ENCODE measurements at places on chromosomes 11 and 22. TPM values are rescaled to one million over a fixed set of nuclear protein-coding genes. Genes with fewer than 3 reads are reported as not detected.

Gene AMOTL1
- 62.5 TPM for total RNA-seq

Gene CNTN5
- total RNA-seq = not detected

GRCh38 chr22:22746061-22746962 is 101.9 kb downstream of the GGTLC2 start:
- DNase-seq = no peak
- no peaks in the 10 kb centered on the region for H3K27me3 ChIP-seq

DNA sequence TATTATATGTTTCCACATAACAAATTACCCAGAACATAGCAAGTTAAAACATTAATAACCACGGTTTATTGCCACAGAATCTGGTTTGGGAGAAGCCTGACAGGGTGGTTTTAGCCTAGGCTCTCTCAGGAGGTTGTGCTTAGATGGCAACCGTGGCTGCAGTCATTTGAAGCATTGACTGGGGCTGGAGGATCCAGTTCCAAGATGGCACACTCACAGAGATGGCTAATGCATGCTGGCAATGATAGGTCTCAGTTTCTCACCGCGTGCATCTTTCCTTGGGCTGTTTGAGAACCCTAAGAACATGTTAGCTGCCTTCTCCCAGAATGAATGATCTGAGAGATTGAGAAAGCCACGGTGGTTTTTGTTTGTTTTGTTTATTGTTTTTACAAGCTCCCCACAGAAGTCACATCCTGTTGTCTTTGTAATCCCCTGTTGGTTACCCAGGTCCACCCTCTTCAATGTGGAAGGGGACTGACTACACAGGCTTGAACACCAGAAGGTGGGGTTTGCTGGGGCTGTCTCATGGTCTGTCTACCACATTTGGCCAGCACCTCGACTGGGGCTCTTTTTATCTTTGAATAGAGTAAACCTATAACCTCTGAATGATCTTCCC is 36.6 kb upstream of the GRAMD1B start:
- no peak overlapping the region for H3K27ac ChIP-seq
- H3K36me3 ChIP-seq = no peaks in the 10 kb centered on the region
- DNase-seq = no peak
- no peaks in the 10 kb centered on the region for H3K4me1 ChIP-seq
- no peak overlapping the region for H3K4me3 ChIP-seq
- H3K27me3 ChIP-seq = no peaks in the 10 kb centered on the region

Gene FEN1
- total RNA-seq = 4.9 TPM

- no peak overlapping the region for H3K27ac ChIP-seq
- H3K36me3 ChIP-seq = no peaks in the 10 kb centered on the region
- peaks cover 12% of the 10 kb centered on the region for H3K4me1 ChIP-seq
- H3K4me3 ChIP-seq = no peak overlapping the region
- no peak for DNase-seq
These were observed 225.5 kb upstream of the BLID start for GRCh38 chr11:122341477-122341876.

DNA sequence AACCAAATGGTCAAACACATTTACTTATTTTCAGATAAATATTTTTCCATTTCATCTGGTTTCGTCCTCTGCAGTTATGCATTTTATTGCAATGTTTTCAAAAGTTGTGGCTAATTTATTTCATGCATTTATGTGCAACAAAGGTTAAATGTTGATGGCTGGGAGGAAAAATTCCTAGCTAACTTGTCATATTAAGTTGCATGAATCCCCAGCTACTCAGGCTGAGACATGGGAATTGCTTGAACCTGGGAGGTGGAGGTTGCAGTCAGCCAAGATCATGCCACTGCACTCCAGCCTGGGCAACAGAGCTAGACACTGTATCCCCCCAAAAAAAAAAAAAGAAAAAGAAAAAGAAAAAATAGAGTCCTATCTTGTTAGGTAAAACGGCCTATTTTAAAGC is 1862.4 kb upstream of the RAG2 start:
- H3K27ac ChIP-seq = no peak overlapping the region
- no peaks in the 10 kb centered on the region for H3K36me3 ChIP-seq
- H3K27me3 ChIP-seq = no peaks in the 10 kb centered on the region
- DNase-seq = no peak

- no peaks in the 10 kb centered on the region for H3K27me3 ChIP-seq
- H3K27ac ChIP-seq = no peak overlapping the region
- no peak overlapping the region for H3K4me3 ChIP-seq
- DNase-seq = no peak
- no peaks in the 10 kb centered on the region for H3K36me3 ChIP-seq
These were observed 1077.9 kb downstream of the DLG2 start for GRCh38 chr11:84549217-84549616.

GRCh38 chr11:125591649-125592304 is 875 bp upstream of the STT3A start:
- peak overlapping the region; percentile 97 for H3K27ac ChIP-seq
- peak overlapping the region; percentile 85 for H3K4me3 ChIP-seq
- H3K27me3 ChIP-seq = no peaks in the 10 kb centered on the region
- H3K36me3 ChIP-seq = peaks cover 4% of the 10 kb centered on the region
- H3K4me1 ChIP-seq = peaks cover 20% of the 10 kb centered on the region
- peak; percentile 77 for DNase-seq

Gene LMNTD2
- total RNA-seq = 5.9 TPM

DNA sequence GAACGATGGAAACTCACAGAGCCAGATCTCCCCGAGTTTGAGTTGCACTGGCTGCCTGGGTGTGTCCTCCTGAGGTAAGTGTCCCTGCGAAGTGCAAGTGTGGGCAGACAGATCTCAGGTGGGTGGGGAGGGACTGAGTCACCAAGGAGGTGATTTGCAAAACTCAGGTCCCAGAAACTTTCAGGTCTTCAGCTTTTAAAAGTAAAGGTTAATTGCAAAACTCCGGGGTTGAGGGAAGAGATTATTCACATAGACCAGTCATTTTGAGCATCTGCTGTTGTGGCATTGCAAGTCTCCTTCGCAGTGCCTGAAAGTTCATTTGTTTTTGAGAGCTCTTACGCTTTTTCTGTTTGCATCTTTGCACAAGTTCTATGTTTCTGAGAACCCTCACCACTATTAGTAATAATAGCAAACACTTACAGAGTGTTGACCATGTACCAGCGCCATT is 7.1 kb downstream of the CD44 start:
- no peaks in the 10 kb centered on the region for H3K27me3 ChIP-seq
- no peak overlapping the region for H3K4me3 ChIP-seq
- no peak for DNase-seq
- peaks cover 52% of the 10 kb centered on the region for H3K4me1 ChIP-seq

GRCh38 chr22:33221568-33221967 is 163.4 kb upstream of the SYN3 start:
- no peaks in the 10 kb centered on the region for H3K36me3 ChIP-seq
- H3K4me1 ChIP-seq = no peaks in the 10 kb centered on the region
- H3K4me3 ChIP-seq = no peak overlapping the region
- no peak for DNase-seq
- no peak overlapping the region for H3K27ac ChIP-seq
- H3K27me3 ChIP-seq = no peaks in the 10 kb centered on the region

Gene CYTH4
- total RNA-seq = 37.9 TPM

DNA sequence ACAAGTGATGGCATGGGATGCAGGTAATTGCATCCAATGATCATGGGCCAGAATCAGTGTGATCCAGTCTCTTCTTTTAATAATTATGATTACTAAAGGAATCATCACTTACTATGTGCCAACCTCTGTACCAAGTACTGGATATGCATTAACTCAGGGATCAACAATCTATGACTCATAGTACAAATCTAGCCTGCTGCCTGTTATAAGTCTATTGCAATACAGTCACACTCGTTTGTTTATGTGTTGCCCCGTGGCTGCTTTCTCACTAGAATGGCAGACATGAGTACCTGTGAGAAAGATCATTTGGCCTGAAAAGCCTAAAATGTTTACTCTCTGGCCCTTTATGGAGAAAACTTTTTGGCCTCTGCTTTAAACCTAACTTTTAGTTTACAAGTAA is 45.0 kb downstream of the OR6Q1 start:
- no peak overlapping the region for H3K4me3 ChIP-seq
- H3K27ac ChIP-seq = no peak overlapping the region

DNA sequence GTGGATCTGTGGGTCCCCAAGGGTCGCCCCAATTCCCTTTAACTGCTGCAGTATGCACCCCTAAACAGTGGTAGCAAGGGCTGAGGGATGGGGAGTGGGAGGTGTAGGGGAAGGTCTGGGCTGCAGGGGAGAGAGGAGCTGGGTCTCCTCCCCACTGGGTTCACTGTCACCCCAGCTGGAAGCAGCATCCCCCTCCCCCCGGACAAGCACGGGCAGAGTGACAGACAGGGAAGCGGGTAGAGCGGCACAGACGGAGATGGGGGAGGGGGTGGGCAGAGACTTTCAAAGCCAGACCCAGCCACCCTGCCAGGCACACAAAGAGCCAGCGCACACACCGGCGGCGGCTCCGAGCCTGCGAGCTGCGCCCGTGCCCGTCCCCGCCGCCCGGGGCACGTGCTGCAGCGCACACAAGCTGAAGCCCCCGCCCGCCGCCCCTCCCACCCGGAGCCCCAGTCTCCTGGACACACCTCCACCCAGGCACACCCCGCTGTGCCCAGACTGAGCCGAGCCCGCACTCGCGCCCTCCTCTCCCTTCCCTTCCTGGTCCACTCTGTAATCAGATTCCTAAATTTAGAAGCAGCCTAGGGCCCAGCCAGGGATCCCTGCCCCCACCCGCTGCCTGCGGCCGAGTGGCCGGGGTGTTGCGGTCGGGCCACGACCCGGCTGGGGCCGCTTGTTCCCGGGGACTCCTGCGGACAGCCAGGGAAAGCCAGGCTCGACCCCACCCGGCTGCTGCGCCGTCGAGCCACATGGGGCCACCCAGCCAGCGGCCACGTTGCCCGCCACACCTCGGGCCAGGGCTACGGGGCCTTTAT is 935 bp upstream of the RCOR2 start:
- H3K36me3 ChIP-seq = no peaks in the 10 kb centered on the region
- DNase-seq = no peak
- peak overlapping the region; percentile 50 for H3K4me3 ChIP-seq
- H3K27ac ChIP-seq = peak overlapping the region; percentile 51

DNA sequence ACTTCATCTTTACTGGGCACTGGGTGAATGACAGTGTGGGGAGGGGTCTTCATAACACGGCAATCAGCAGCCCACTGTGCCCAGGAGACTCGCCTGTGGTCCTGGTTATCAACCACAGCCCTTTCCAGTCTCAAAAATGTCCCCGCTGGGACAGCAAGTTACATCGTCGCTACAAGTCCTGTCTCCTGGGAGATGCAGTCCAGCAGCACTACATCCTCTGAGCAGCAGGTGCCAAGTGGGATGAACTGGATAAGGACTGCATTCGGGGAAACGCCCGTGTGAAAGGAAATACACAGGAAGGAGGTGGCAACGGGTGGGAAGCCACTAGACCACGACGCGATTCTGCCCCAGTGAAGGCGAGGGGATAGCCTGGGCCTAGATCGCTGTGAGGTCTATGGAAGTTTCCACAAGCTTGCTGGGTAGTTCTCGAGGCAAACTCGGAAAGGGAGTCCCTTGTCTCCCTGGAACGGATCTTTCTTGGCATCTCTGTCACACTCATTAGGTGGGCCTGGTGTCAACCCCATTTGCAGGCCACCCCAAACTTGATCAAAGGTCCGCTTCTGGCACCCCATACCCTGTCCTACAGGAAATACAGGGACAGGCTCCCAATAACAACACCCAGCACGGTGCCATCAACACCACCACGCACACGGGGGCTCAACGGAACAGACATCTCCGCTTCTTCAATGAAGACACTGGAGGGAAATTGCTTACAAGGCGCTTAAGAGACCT is 4.4 kb downstream of the ASCL2 start:
- H3K27me3 ChIP-seq = peaks cover 17% of the 10 kb centered on the region
- H3K4me1 ChIP-seq = peaks cover 10% of the 10 kb centered on the region
- H3K36me3 ChIP-seq = no peaks in the 10 kb centered on the region
- H3K4me3 ChIP-seq = no peak overlapping the region
- H3K27ac ChIP-seq = peak overlapping the region; percentile 30
- peak; percentile 49 for DNase-seq

DNA sequence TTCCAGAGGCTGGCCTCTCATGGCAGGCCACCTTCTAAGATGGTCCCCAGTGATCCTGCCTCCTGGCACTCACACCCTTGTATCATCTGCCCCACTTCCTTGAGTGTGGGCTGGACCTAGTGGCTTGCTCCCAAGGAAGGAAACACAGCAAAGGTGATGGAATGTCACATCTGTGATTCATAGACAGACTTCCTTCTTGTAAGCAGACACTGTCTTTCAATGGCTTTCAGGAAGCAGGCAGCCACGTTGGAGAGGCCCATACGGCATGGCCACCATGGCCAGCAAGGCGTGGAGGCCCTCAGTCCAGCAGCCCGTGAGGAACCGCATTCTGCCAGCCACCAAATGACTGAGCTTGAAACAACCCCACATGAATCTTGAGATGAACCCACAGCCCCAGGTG is 11.3 kb downstream of the LMO1 start:
- peak; percentile 27 for DNase-seq
- no peak overlapping the region for H3K27ac ChIP-seq
- no peaks in the 10 kb centered on the region for H3K36me3 ChIP-seq
- no peaks in the 10 kb centered on the region for H3K27me3 ChIP-seq
- no peaks in the 10 kb centered on the region for H3K4me1 ChIP-seq

DNA sequence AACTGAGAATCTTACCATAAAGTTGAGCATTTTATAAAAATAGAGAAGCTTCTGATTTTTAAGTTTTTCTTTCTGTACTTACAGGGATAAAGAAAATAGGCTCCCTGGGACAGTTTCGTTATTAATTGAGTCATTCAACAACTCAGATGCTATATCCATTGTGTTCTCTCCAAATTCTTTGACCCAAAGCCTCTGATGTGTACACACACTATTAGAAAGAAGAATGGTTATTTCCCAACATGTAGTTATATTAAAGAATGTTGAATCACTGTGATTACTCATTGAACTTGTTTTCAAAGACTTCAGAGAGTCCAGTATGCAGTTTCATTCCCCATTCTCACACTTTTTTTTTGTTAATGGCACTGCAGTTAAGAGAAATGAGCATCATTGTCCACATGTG is 734.3 kb upstream of the ARHGAP42 start:
- no peak overlapping the region for H3K4me3 ChIP-seq
- H3K27ac ChIP-seq = no peak overlapping the region
- H3K36me3 ChIP-seq = no peaks in the 10 kb centered on the region

DNA sequence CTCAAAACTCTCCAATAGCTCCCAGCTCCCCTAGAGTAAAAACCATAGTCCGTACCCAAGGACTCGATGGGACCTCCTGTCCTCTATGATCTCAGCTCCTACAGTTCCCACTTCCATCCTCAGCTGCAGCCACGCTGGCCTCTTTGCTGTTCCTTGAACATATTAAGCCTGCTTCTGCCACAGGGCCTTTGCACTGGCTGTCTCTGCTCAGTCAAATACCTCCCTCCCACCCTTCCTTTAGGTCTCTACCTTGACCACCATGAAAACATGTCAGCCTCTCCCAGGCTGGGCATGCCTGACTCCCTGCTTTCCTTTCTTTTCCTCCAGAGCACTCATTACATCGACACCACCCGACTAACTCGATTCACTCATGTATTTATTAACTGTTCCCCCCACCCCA is 24.5 kb downstream of the TMEM184B start:
- H3K27ac ChIP-seq = no peak overlapping the region
- DNase-seq = no peak

Gene KDM4D
- total RNA-seq = 0.52 TPM

All from upper lobe of right lung (tissue), 1 donor.